ENCODE measurements at places on chromosomes 1 and 21. TPM values are rescaled to one million over a fixed set of nuclear protein-coding genes. Genes with fewer than 3 reads are reported as not detected.

DNA sequence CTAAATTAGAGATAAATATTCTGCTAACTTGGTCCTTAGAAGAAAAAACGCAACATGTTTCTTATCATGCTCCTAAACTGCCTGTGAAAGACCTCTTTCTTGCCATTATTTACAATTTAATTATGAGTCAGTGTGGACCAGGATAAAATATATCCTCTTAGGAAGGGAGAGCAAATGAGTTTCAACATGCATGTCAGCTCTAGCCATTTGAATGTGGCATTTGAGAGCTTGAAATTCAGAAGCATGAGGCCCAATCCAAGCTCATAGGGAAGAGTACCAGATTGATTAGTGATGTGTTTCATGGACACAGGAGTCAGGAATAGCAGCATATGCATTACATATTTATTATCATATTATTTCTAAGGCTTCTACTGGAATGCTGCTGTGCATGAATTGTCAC lies 39.3 kb downstream of the TBX15 start:
- DNase-seq, result no peak

DNA sequence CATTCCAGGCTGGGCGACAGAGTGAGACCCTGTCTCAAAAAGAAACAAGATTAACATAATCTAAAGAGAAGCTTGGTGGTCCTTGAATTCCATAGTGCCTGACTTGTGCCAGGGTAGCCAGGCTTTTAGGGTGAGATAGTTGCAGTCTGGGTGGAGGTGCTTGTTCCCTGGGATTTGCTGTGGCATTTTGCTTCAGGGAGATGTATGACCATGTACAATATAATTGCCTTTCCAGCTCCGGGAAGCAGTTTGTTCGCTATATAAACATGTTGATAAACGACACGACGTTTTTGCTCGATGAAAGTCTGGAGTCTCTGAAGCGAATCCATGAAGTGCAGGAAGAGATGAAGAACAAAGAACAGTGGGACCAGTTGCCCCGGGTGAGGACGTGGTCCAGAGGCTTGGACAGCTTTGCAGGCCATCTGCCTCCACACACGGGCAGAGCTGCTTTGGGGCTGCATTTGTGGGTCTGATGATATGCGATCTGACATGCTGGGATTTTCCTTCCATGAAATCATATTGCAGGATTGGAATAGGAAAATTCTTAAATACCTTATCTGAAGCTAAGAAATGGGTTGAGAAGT lies 49.4 kb upstream of the KIF1B start:
- no peak for DNase-seq

DNA sequence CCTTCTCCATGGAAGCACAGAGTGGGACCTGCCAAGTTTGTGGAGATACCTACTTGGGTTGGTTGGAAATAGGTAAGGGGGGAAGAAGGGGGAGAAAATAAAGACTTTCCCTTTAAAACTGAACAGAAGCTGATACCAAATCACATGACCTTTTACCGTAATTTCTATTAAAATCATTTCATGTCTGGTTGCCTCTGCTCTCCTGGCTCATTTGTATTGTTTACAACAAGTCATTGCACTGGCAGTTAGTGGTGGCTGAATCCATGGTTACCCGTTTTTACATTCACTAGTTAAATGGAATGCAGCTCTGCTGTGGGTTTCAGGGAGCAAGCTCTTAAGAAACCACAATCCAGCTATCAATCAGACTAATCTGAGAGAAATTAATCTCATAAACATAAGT lies 353.7 kb upstream of the ESRRG start:
- DNase-seq, result no peak

DNA sequence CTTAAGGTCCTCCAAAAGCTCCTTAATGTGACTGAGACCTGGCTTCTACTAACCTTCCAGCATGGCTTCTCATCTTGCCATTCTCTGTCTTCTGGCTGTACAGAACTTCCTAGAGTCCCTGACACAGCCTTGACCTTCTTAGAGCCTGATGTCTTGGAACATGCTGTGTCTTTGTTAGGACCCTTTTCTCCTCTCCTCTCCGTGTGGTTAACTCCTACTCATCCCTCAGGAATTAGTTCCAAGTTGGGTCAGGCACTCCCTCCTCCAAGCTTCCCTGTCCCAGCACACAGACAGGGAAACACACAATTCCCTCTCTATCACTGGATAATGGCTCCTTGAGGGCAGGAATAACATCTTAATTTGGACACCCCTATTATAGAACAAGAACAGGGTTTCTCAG lies 275.4 kb upstream of the USP24 start:
- no peak for DNase-seq

GRCh38 chr1:19312782-19313635 lies 883 bp downstream of the SLC66A1 start:
- DNase-seq, result no peak

GRCh38 chr21:31473685-31474345 lies 129.8 kb upstream of the TIAM1 start:
- DNase-seq, result no peak

DNA sequence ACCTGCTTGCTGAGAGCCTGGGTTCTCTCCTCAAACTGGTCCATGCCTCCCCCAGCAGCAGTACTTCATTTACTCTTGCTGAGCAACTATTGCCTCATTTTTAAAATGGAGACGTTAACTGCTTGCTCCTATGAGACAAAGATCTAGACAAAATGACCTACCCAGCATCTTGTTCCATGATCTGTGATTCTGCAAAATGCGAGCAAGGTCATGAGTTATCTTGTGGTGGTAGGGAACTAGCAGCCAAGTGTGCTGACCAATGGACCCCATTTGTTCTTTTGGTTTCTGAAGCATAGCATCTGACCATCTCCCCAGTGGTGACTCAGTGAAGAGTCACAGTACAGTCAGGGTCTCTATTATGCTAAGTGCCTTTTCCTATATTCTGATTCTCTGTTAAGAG lies 40.4 kb downstream of the TBX15 start:
- no peak for DNase-seq

- peak; percentile 68 for DNase-seq
Measured at GRCh38 chr1:182616130-182617013, 12.2 kb upstream of the RGS16 start.

- peak; percentile 76 for DNase-seq
Measured at GRCh38 chr21:16072737-16073136, 343.0 kb downstream of the USP25 start.

DNA sequence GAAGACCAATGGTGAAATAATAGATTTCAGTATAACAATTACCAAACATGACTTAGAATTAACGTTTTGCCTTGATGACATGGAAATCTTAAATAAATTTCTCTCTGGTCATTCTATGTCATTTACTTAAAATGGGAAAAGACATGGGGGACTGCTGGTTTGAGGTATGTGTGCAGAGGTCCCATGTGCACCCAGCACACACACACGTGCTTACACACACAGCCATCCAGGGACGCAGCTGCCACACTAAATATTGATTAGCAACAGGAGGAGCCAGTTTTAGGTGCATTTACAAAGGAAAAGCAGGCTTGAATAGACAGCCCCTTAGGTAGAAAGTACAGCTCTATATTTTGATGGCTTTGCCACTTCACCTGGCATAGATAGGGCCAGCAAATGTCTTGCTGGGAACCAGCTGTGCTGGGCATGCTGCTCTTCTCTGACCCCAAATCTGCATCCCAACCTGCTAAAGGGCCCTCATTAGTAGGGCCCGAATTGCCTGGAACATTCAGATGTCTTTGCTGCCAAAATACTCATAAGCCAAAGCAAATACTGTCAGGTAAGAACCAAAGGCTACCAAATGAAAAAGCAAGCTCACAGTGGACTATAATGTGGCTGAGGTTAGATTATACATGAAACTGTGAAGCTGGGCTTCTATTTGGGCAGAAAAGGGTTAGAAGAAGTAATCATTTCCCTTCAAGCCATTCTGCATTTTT lies 399.9 kb downstream of the HHAT start:
- DNase-seq, result no peak

DNA sequence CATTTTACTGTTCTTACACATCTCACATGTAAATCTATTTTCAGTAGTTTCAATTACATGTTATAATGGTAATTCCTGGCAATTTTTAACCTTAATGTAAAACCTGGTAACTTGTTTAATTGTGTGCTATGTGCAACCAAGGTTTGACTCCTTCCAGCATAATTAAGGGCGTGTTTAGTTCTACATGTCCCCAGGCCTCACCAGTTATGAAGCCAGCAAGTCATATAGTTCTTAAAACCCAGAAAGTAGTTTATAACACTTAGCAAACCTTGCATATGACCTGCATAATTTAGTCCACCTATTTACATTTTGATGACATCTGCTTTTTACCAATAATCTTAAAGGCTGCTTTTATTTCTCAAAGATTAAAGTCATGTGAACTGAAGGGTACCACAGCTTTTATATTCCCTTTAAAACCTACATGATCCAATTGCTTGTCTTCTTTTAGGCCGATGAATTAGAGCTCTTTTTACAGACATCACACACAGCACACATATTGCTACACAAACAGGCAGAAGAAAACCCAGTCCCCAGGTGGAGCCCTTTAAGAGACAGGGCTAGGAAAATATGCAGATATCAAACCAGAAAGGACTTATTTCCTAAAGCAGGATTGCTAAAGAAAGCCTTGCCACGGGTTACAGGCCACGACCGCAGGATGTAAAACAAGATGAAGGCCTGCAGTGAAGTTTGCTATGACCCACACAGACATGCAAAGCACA lies 23.2 kb upstream of the SYCP1 start:
- DNase-seq, result no peak

GRCh38 chr1:110207831-110208230 lies 2.3 kb upstream of the KCNC4 start:
- DNase-seq, result peak; percentile 78

DNA sequence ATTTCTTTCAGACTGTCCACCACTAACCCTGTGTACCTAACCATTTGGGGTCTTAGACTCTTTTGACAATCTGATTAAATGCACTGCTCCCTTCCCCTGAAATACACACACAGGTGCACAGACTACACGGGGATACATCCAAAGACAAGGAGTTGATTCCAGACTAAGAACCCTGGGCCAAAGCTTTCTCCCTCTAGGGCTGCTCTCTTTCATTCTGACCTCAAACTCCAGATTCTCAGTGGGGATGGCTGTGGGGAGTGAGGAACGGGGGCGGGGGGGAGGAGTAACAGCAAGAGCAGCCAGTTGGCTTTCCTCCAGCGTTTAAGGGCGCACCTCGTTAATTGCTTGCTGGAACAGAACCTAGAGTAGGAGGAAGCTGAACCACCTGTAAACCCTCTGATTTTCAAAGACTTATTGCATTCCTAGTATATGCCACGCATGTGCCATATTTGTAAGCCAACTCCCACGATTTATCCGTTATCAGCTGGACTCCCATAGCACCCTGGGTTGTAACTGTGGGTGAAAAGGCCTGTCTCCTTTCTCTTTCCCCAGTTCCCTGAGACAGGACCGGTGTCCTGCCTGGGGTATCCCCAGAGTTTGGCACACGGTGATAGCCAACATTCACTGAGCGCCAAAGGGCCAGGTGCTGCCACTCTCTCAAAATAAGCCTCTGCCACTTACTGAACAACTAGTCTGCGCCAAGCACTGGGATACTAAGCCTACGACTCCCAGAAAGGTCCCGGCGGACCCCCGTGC lies 920 bp downstream of the MTHFR start:
- DNase-seq, result peak; percentile 74

DNA sequence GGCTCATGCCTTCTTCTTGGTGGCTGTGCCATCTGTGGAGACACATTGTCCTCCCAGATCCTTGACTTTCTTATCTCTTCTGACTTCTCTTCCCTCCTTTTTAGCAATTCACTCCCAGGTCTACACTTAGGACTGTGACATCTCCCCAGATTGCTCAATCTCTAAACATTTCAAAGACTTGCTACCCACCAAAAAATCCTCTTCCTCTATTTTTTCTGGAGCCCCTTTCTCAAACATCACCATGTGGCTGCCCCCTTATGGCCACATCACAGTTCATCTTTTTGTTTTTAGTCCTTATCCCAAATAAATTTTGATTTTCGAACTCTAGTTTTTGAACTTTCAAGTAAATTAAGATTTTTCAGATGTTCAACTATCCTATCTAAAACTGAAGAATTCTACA lies 148.6 kb upstream of the HOOK1 start:
- no peak for DNase-seq

DNA sequence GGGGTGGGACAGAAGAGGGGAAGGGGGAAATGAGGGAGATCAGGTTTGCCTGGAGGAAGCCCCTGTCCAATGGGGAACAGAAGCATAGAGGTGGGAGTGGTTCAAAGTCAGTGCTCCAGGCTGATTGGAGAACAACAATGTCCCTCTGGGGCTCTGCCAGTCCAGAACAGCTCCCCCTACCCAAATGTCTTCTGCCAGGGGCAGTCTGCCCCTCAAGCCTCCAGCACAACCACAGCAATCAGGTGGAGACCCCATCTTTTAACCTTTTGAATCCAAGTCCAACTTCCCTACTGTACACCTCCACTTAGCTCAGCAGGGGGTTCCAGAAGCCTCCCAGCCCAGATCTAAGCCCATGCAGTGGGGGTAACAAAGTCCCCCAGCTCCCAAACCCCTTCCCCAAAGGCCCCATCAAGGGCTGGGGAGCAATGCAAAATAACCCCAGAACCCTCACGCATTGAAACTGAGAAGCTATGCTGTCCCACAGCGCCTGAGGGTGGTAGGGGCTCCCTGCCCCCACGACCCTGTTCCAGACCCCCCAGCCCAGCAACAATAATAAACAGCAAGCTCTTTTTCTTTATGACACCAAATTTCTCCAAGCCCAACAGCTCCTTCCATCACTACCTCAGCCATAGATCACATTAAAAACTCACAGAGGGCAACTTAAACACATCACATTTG lies 3.3 kb downstream of the AHDC1 start:
- DNase-seq, result no peak

DNA sequence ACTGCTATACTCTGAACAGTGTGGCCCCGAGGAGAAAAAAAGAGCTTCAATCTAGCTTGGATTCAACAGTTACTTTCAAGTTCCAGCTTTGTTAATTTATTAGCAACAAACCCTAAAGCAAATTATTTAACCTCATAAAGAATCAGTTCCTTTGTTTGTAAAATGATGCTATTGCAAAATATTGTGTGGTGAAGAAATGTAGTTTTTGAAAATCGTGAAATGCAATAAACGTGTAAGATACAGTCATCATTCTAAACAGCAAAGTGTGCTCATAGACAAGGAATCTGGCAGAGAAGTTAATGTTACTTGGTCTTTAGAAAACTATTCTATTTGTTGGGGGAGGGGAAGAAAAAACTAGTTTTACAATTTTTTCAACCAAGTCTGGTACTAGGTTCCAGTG lies 297.6 kb upstream of the ADGRL4 start:
- DNase-seq, result no peak

Gene NBPF3
- polyA plus RNA-seq, result 16.1 TPM

Gene PPP1R12B
- polyA plus RNA-seq, result 31.1 TPM

Gene MPZL1
- polyA plus RNA-seq, result 302 TPM

Gene FAM167B
- 3.1 TPM for polyA plus RNA-seq

Gene LRRC39
- 5.3 TPM for polyA plus RNA-seq

Gene FMO3
- polyA plus RNA-seq, result 2.1 TPM

Gene SPRR2D
- polyA plus RNA-seq, result not detected

Gene AIRE
- 1.1 TPM for polyA plus RNA-seq

Gene OR2L2
- 0.27 TPM for polyA plus RNA-seq

Gene MTX1
- polyA plus RNA-seq, result 35.8 TPM

Gene JAK1
- polyA plus RNA-seq, result 81.4 TPM

Gene AUNIP
- 3.9 TPM for polyA plus RNA-seq

Gene HAO2
- polyA plus RNA-seq, result 0.56 TPM

Gene PFDN2
- 147 TPM for polyA plus RNA-seq

Gene ACADM
- 83.1 TPM for polyA plus RNA-seq

Gene MROH9
- not detected for polyA plus RNA-seq

Gene TDRD5
- 1.1 TPM for polyA plus RNA-seq

Gene MX2
- 1.3 TPM for polyA plus RNA-seq

All from spinal cord (tissue), 10 donors.